ENCODE measurements at places on chromosomes 5 and 9.

DNA sequence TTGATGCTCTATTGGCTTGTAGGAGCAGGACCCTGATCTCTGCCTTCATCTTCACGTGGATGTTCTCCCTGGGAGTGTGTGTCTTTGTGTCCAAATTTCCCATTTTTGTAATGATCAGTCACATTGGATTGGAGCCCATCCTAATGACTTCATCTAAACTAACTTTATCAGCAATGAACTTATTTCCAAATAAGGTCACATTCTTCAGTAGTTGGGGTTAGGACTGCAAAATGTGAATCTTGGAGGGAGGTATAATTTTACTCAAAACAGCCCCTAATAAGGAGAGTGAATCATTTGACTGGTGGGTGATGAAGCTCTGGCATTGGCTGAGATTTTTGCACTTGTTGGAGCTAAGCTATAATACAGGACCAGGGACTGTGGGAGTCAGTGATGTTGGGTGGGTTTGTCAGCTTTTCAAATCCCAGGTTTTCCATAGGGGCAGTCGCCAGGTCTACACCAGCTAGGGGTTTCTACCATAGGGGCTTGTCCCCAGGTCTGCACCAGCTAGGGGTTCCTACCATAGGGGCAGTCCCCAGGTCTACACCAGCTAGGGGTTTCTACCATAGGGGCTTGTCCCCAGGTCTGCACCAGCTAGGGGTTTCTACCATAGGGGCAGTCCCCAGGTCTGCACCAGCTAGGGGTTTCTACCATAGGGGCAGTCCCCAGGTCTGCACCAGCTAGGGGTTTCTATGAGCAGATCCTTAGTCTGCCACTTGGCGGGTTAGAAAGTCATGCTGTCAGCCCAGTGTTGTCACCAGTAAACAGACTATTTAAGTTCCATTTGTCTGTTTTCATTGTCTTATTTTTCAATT, 382.6 kb upstream of the DAP start:
- peak; percentile 5 for DNase-seq

- DNase-seq: no peak
These were observed 17.6 kb downstream of the DMRT3 start for GRCh38 chr9:994005-994404.

DNA sequence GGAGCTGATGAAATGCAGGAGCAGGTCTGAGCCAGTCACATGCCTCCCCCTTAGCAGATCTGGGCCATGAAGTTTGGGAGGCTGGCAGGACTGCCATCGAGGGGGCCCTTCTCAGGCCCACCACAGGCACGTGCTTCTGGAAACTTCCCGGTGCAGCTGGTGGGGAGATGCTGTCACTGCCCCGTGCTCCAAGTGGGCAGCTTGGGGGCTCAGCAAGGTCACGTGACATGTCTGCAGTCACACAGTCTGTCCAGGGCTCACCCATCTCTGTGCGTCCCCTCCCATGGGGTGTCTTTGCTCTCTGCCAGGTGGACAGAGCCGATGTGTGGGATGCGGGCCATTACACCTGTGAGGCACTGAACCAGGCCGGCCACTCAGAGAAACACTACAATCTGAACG, 79.4 kb upstream of the ASS1 start:
- DNase-seq: no peak

GRCh38 chr9:120971938-120972337, 45.3 kb upstream of the TRAF1 start:
- no peak for DNase-seq

DNA sequence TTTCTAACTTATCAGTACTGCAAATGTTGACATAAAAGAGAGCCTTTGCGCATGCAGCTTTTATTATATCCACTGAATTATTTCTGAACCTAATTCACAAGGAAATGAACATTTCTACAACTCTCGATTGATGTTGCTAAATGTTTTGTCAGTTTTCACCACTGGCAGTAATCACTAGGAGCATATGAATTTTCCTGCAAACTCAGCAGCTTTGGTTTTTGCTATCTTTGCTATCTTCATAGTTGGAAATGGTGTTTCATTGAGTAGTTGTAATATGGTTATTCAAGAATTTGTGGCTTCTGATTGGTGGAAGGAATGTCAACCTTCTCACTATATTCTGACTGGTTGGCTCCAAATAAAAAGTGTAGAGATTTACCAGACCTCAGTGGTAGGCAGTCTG, 8.9 kb upstream of the SHC3 start:
- no peak for DNase-seq

GRCh38 chr5:34790069-34790468, 48.9 kb upstream of the TTC23L start:
- no peak for DNase-seq

DNA sequence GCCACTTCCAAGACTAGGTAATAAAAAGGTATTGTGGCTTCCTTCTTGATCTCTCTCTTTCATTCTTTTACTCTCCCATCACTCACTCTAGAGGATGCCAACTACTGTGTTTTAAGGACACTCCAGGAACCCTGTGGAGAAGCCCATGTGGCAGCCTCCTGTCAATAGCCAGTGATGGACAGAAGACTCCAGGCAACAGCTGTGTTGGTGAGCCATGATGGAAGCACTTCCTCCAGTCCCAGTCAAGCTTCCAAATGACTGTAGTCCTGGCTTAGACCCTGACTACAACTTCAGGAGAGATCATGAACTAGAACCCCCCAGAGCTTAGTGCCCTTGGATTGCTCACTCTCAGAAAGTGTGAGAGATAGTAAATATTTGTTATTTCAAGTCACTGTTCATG, 123.9 kb downstream of the PPP2R2B start:
- no peak for DNase-seq

DNA sequence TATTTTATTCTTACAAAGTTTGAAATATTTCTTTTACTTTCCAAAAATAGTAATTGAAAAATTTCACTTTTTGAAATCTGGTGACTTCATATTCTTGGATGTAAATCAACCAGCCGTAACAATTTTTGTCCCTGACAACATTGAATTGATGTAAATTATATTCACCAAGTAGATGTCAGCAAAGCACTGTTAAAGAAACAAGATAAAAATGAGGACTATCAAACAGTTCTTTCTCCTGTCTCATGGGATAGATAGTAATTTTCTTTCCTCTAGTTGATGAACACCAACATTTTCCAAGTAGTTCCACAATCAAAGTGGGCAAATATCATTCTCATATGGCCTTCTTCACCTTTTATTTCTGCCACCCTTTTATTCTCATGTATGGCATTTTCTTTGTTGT, 1461.9 kb downstream of the MAT2B start:
- no peak for DNase-seq

GRCh38 chr9:122314165-122314564, 49.5 kb downstream of the MRRF start:
- no peak for DNase-seq

GRCh38 chr5:135245521-135246499, 153.2 kb downstream of the MACROH2A1 start:
- DNase-seq: no peak

GRCh38 chr9:34430843-34431437, 27.4 kb downstream of the FAM219A start:
- DNase-seq: no peak

DNA sequence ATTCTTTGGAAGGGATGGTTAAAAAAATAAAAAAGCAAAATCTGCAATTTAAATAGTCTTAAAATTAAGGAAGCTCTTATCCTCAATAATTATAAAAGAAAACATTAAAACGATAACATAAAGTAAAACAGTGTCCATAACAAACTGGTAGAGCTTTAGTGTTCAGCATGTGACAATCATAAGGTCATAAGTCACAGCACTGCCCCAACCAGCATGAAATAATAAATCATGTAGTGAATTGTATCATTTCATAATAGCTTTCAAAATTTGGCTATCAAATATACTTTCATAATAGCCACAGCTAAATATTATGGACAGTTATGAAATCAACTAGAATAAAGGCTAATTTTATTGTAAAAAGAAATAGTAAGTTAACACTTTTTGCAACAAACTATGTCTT, 10.0 kb downstream of the NR3C1 start:
- DNase-seq: no peak

DNA sequence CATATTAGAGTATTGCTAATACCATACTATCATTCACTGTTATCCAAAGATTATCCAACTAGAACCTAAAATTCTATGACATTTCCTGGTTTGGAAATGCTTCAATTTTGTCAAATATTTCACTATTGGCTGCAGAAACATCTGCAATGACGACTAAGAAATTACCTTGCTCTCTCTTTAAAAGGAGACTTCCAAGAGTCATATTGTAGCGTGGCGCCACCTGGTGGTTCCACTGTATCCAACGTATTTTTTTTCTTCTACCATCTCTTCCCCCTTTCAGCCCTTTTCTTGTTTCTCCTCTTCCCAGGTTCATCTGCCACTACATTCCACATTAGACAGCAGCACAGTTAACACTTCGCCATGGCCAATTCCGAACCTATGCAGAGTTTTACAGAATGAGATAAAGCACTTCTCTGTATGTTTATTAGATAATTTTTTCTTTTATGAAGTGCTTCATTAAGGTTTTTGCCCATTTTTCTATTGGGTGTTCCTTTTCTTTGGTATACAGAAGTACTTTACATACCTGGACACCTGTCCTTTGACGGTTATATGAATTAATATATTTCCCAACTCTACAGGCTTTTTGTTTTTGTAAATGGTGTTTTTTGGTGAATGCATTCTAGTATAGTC, 153.5 kb downstream of the CDC42SE2 start:
- peak; percentile 76 for DNase-seq

- DNase-seq: no peak
These were observed 46.3 kb upstream of the FOXE1 start for GRCh38 chr9:97806721-97807120.

GRCh38 chr5:157549283-157549629, 26.3 kb downstream of the ADAM19 start:
- no peak for DNase-seq

DNA sequence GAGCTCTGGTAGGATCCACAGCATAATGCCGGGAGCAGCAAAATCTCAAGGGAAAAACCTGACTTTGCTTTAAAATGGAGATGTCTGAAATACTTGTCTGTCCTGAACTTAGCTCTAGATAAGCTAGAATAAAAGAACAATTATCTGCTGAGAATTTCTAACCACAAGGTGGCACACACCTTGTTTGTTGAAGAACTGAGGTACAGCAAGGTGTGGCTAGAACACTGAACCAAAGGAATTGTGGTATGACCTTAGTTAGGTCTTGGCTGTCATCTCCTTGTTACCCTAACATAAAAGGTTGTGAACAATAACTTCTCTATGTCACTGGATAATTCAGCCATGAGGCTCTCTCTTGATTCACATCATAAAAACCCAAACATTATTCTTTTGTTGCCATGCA, 72.3 kb upstream of the ANXA1 start:
- DNase-seq: no peak

GRCh38 chr5:69167493-69167855, 524 bp downstream of the CCNB1 start:
- no peak for DNase-seq

GRCh38 chr9:104971511-104971910, 43.6 kb upstream of the ABCA1 start:
- DNase-seq: no peak

DNA sequence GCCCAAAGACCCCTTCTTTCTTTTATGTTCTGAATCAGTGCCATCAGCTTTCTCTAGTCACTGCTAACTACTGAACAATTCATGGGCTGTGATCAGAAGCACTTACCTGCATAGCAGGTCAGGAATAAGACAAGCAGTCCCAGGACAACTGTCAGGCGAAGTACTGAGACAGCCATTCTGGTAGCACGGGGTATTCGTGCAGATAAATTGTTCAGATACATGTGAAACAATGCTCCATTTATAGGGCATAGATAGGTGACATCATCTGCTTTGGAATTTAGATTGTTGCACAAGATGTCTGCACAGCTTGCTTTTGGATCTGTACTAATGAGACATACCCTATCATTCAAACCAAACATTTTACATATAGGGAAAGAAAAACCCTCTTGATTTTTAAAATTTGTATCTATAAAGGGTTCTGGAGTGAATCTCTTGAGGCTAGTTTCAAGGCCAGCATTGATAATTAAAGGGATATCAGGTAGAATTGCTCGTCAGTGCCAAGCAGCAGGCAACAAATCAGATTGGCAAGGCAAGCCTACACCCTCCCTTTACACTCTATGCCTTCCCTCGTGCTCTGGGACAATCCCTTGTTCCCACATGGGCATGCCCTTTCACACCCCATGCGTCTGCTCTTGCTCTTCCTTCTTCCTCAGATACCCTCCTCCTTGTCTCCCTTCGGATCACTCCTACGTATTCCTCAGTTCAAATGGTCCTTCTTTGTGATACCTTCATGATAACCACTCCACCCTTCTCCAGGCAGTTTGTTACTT, at the start of gene C5orf46:
C5orf46 (minus strand) TSS at position 213 of the 770 bp plus-strand sequence; CDS start at position 176, 37 bp downstream.
- no peak for DNase-seq

GRCh38 chr5:1777281-1778137, 22.1 kb downstream of the MRPL36 start:
- DNase-seq: no peak

DNA sequence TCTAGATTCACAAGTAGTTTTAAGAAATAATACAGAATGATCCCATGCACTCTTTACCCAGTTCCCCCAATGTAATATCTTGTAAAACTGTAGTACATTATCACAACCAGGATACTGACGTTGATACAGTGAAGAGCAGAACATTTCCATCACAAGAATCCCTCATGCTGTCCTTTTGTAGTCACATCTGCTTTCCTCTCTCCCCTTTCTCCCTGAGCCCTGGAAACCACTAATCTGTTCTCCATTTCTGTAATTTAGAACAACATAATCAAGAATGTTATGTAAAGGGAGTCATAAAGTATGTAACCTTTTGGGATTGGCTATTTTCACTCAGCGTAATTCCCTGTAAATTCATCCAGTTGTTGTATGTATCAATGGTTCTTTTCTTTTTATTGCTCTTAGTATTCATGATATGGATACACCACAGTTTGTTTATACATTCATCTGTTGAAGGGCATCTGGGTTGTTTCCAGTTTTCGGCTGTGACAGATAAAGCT, 61.1 kb downstream of the ERCC6L2 start:
- DNase-seq: no peak

DNA sequence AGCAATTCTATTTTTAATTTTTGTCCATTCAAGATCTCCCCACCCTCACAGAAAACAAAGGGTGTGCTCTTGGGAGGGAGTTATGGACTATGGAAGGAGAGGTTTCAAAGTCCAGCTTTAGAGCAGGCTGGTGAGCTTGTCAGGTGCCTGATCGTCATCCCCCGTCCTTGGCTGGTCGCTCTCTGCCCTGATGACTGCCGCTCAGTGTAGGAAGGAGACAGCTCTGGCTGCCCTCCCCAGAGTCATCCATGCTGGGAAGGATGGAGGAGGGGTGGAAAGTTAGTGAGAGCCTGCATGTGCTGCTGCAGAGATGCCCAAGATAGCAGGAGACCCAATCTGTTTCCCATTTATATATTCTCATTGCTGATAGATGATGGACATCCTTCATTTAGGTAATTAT, 96.6 kb downstream of the NLN start:
- DNase-seq: no peak

Data from stimulated activated naive CD4-positive, alpha-beta T cell treated with Interleukin-2 at 50 U/mL for 16 hours (primary cell).